ENCODE measurements at places on chromosomes 16 and 17. TPM values are rescaled to one million over a fixed set of nuclear protein-coding genes. Genes with fewer than 3 reads are reported as not detected.

Gene RFFL
- 24.2 TPM for total RNA-seq

Gene CHD9NB
- total RNA-seq = 2.1 TPM

Gene VWA3A
- total RNA-seq = 0.11 TPM

Gene ZDHHC1
- total RNA-seq = 6.2 TPM

Gene CDT1
- total RNA-seq = 6.1 TPM

Gene SEPTIN1
- total RNA-seq = 0.25 TPM

Gene ABCA9
- 7.0 TPM for total RNA-seq

Gene OR3A3
- 0.33 TPM for total RNA-seq

Gene VEZF1
- total RNA-seq = 29.5 TPM

Gene EFCAB5
- total RNA-seq = 0.37 TPM

Gene HS3ST3A1
- 47.7 TPM for total RNA-seq

Gene USP32
- 90.9 TPM for total RNA-seq

Gene KRT25
- total RNA-seq = not detected

Gene RAB26
- 1.1 TPM for total RNA-seq

Gene ABCA8
- total RNA-seq = 7.6 TPM

Gene CCL8
- total RNA-seq = not detected

Gene CACNG1
- not detected for total RNA-seq

Gene SALL1
- total RNA-seq = 6.0 TPM

Gene RNU2-1
- total RNA-seq = not detected

Gene CHCT1
- not detected for total RNA-seq

Gene SKAP1
- total RNA-seq = not detected

Gene PPM1D
- 6.1 TPM for total RNA-seq

Gene TELO2
- 22.9 TPM for total RNA-seq

Gene CDH8
- not detected for total RNA-seq

Gene RGS11
- total RNA-seq = 4.2 TPM

Gene NTN1
- 0.12 TPM for total RNA-seq

Gene SDR42E2
- total RNA-seq = not detected

Gene DNAH17
- not detected for total RNA-seq

Gene ZP2
- total RNA-seq = not detected

Gene PRSS22
- total RNA-seq = 0.12 TPM

Gene GAN
- total RNA-seq = 7.7 TPM

Gene VMO1
- 0.11 TPM for total RNA-seq

Gene SOX9
- 2.9 TPM for total RNA-seq

Gene CANT1
- total RNA-seq = 94.5 TPM

Gene PFN1
- 788 TPM for total RNA-seq

Gene CPHXL2
- total RNA-seq = not detected

Gene TPSAB1
- total RNA-seq = not detected

Gene GLP2R
- total RNA-seq = under 0.01 TPM
